ENCODE measurements at places on chromosomes 6 and 20. TPM values are rescaled to one million over a fixed set of nuclear protein-coding genes. Genes with fewer than 3 reads are reported as not detected.

The PGC gene
- not detected for total RNA-seq

The LGSN gene
- total RNA-seq, result 0.05 TPM

DNA sequence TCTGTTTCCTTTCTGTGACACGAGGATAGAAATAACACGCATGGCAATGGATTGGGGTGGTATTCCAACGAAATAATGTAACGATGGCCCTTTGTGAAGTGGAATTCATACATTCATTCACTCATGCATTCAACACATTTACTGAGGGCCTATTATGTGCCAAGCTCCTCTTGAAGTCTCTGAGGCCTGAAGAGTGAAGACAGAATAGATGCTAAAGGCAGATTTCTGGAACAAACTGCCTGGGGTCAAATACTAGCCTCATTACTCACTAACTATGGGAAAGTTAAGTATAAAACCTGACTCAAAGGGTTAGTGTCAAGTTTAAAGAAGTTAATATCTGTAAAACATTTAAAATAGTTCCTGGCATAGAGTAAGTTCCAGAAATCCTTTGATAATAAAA, 279.6 kb upstream of the SULF2 start:
- no peaks in the 10 kb centered on the region for H3K4me1 ChIP-seq
- no peaks in the 10 kb centered on the region for H3K36me3 ChIP-seq
- no peak overlapping the region for H3K27ac ChIP-seq
- H3K27me3 ChIP-seq, result peaks cover 7% of the 10 kb centered on the region
- H3K4me3 ChIP-seq, result no peak overlapping the region

- H3K4me1 ChIP-seq, result no peaks in the 10 kb centered on the region
- peaks cover 65% of the 10 kb centered on the region for H3K27me3 ChIP-seq
- no peak overlapping the region for H3K27ac ChIP-seq
- peaks cover 1% of the 10 kb centered on the region for H3K36me3 ChIP-seq
- H3K4me3 ChIP-seq, result no peak overlapping the region
Observed at GRCh38 chr20:22576733-22577514, 7.4 kb downstream of the FOXA2 start.

DNA sequence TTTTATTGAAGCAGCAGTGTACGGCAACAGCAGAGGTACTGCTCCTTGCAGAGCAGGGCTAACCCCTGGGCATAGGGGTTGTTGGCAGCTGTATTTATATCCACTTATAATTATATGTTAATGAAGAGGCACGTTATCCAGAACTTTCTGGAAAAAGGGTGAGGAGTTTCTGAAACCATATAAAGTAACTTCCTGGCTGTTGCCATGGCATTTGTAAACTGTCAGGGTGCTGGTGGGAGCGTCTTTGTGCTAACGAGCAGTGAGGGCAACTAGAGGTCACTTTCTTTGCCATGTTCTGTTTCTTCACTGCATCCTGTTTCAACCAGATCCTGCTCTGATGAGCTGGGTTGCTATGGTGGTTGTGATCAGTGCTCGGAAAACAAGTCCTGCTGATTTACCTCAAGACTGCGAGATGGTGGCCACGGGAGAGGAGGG, 11.1 kb upstream of the ARFGEF2 start:
- H3K27ac ChIP-seq, result peak overlapping the region; percentile 67
- H3K27me3 ChIP-seq, result peaks cover 2% of the 10 kb centered on the region
- H3K4me1 ChIP-seq, result peaks cover 24% of the 10 kb centered on the region
- DNase-seq, result peak; percentile 29

DNA sequence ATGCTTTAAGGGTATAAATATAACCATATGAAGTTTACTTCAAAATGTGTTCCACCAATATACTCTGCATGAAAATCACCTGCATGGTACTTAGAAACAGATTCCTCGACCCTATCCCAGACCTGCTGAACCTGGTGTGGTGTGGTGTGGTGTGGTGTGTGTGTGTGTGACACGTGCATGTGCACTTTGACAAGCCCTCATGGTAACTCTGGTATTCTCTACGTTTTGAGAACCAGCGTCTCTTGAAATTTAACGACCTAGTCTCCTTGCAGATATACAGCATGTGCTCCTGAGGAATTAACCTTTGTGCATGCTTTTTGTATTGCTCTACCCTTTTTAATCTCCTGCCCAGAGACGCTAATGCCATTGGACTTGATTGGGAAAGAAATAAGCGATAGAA, 29.5 kb downstream of the GGTLC1 start:
- no peak overlapping the region for H3K4me3 ChIP-seq
- peaks cover 3% of the 10 kb centered on the region for H3K36me3 ChIP-seq
- peaks cover 19% of the 10 kb centered on the region for H3K27me3 ChIP-seq
